ENCODE measurements at places on chromosomes 13 and 19. TPM values are rescaled to one million over a fixed set of nuclear protein-coding genes. Genes with fewer than 3 reads are reported as not detected.

LRRC8E gene
- total RNA-seq, result 6.4 TPM

KLK12 gene
- total RNA-seq, result not detected

KIR2DL3 gene
- total RNA-seq, result not detected

EID2B gene
- total RNA-seq, result 7.3 TPM

LILRB5 gene
- not detected for total RNA-seq

KLK13 gene
- total RNA-seq, result not detected

FOXO1 gene
- total RNA-seq, result 8.4 TPM

OR7A5 gene
- not detected for total RNA-seq

S1PR5 gene
- total RNA-seq, result 2.0 TPM

CEACAM19 gene
- 9.3 TPM for total RNA-seq

OR10H1 gene
- total RNA-seq, result not detected

WIZ gene
- total RNA-seq, result 23.6 TPM

ZNF554 gene
- 1.0 TPM for total RNA-seq

CGB8 gene
- 2.6 TPM for total RNA-seq

FCHO1 gene
- total RNA-seq, result 19.9 TPM

REEP6 gene
- 5.8 TPM for total RNA-seq

ZNF534 gene
- not detected for total RNA-seq

ZNF256 gene
- total RNA-seq, result 1.1 TPM

PSG3 gene
- 0.07 TPM for total RNA-seq

LIM2 gene
- not detected for total RNA-seq

LRRC25 gene
- not detected for total RNA-seq

ZNF578 gene
- not detected for total RNA-seq

SCN1B gene
- 19.2 TPM for total RNA-seq

FBXO17 gene
- total RNA-seq, result 59.5 TPM

RAP2A gene
- 5.8 TPM for total RNA-seq

SYCN gene
- not detected for total RNA-seq

TEAD2 gene
- total RNA-seq, result 14.1 TPM

FAM83E gene
- total RNA-seq, result 0.22 TPM

IZUMO2 gene
- not detected for total RNA-seq

DLL3 gene
- total RNA-seq, result 10.1 TPM

CYP4F2 gene
- 0.07 TPM for total RNA-seq

CRB3 gene
- 5.0 TPM for total RNA-seq

ASF1B gene
- total RNA-seq, result 31.5 TPM

ZNF90 gene
- not detected for total RNA-seq

TTYH1 gene
- total RNA-seq, result not detected

ZNF418 gene
- 1.5 TPM for total RNA-seq

CCDC97 gene
- total RNA-seq, result 37.9 TPM

SAE1 gene
- total RNA-seq, result 237 TPM

PLPPR3 gene
- 5.3 TPM for total RNA-seq

KLK3 gene
- total RNA-seq, result not detected

EFNA2 gene
- 2.4 TPM for total RNA-seq

GNG7 gene
- 0.06 TPM for total RNA-seq

PABPC3 gene
- total RNA-seq, result 0.15 TPM

ZNF570 gene
- 3.2 TPM for total RNA-seq

KLF1 gene
- 0.10 TPM for total RNA-seq

ZNF540 gene
- not detected for total RNA-seq

FGF9 gene
- not detected for total RNA-seq

MYH14 gene
- 7.3 TPM for total RNA-seq

ZIC5 gene
- 2.7 TPM for total RNA-seq

MED29 gene
- 72.2 TPM for total RNA-seq

ECSIT gene
- total RNA-seq, result 30.1 TPM
